ENCODE measurements at places on chromosomes 6 and 20.
A peak's percentile ranks its signal among the peaks of the same experiment; 100 is the strongest.

DNA sequence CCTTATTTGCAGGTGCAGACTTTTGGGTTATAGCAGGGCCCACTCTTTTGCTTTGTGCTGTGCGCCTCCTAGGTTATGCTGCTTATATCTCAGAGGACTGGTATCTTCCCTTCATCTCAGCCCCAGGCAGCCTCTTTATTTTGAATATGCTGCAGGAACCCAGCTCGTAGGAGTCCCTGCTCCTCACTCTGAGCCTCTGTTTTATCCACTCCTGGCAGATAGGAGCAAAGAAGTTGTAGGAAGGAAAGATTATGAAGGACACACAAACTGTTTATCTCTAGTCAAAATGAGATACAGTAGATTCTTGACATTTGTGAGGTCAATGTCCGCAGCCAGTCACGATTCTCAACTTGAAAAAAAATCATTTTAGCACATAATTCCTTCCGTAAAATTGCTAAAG, 15.6 kb downstream of the L3MBTL3 start:
- DNase-seq: no peak

DNA sequence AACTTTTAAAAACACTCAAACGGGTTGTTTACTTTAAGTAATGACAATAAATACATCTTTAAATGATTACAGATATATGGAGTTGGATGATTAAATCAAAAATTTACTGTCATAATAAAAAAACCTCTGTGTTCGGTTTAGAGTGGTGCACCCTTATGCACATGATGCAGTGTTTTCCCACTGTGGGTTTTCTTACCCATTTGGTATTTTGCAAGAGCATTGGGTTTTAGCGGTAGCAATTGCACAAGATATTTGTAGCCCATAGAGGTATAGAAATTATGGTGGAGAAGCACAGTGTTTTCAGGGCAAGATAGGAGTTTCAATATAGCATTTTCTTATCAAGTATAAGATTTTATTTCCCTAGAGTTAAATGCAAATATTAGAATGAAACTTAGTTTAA, 410.8 kb upstream of the PLCB4 start:
- DNase-seq: no peak

DNA sequence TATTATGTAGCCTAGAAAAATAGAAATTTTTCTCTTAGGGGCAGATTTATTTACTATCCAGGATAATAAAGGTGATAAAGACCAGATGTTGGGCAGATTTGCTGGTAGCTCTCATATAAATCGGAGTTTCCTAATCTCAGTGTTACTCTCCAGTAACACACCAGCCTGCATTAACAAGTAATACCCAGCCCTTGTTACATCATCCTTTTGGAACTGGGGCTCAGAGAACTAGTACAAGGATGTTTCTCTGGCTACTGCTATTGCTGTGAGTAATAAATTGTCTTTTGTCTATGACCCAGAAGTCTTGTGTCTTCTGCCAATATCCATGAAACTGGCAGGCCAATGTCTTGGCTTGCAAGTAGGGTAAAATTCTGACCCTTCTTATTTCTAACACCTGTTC, 16.8 kb downstream of the TPD52L1 start:
- DNase-seq: peak; percentile 78

DNA sequence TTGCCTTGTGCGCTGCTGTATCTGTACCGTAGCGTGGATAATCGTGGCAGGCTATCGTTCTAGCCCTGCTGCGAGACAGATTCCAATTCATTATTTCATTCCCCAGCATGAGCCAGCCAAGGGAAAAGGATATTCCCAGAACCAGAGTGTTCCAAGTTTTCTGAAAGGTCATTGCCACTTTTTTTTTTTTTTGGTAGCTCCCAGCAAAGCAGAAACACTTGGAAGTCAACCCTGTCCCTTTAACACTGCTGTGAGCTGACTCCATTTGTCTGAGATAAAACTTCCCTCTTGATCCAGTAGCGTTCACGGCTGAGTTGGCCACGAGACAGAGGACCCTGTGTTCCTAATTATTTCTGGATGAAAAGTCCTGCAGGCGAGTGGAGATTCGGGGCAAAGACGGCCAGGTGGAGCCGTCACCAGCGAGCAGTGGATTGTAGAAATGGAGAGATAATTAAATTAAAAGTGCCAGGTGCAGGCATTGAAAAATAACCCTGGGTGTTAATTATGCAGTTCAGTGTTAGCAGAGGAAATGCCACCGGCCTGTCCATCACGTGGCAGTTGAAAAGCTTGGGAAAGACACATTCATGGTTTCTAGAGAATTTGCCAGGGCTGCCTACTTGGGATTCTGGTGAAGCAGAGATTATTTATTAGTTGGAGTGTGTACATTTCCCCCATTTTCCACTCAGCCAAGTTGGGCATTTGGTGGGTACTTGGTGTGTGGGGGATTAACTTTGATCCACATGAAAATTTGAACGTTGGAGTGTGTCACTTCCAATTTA, 164.2 kb downstream of the SLC24A3 start:
- DNase-seq: no peak

- DNase-seq: peak; percentile 49
Measured at GRCh38 chr20:8254911-8255582, 123.0 kb downstream of the PLCB1 start.

DNA sequence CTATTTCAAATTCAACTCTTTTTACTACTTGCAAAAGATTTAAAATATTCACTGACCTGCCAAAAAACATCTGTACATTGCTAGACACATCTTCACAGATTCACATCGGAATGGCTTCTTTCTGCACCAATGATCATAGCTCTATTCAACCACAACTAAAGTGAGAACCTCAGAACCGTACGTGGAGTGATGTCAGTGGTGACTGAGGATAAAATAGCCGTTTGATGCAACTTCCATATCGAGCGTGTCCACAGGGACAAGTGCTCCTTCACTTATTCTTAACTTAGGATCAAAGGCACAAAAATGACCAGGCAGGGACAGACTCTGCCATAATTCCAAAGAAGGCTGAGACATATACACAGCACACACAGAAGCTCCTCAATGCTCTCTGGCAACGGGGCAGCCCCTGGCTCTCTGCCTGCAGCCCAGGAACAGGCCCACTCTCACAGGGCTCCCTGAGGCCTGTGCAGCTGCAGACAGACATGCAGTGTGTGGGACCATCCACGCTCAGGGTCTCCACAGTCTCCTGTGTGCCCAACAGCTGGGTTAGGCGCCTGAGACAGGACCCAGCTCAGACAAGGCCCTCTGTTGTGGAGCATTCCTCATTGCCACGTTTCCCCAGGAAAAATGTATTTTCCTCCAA, 22.8 kb downstream of the FYN start:
- DNase-seq: no peak

GRCh38 chr6:167794161-167795157, 32.3 kb upstream of the AFDN start:
- DNase-seq: no peak

GRCh38 chr6:15630202-15630601, 32.6 kb downstream of the DTNBP1 start:
- DNase-seq: peak; percentile 4

DNA sequence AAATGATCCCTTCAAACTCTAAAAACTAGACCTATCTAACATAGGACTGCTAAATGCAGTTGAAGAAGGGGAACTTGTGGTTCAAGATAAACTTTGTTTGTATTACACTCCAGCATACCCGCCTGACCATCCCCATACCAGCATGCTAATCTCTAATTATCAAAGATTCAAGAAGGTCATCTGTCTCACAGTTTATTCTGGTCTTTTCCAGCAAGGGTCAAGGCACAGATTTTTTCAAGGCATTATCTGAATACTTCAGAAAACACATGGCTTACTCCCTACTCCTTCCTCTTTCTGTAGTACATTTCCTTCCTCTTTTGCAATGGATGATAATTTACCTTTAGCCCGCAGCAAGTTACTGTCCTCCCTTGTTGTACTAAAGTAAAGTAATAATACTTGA, 174.1 kb downstream of the PKHD1 start:
- no peak for DNase-seq

DNA sequence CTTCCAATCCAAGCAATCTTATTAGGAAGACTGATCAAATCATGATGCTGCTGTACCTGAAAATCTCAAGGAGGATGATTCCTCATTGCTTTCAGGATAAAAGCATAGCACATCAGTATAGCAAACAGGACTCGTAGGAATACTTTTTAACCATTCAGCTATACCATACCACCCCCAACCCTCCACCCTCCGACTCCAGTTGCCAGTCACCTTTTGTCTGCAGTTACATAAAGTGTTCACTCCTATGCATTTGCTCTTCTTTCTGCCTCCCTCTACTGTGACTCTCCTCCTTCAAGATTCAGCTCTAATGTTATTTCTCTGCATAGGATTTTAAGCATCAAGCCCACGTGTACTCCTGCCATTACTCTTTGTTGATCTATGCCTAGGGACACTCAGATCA, 124.7 kb upstream of the KCNQ5 start:
- no peak for DNase-seq

GRCh38 chr6:119915971-119916370, 566.4 kb upstream of the MAN1A1 start:
- DNase-seq: no peak

DNA sequence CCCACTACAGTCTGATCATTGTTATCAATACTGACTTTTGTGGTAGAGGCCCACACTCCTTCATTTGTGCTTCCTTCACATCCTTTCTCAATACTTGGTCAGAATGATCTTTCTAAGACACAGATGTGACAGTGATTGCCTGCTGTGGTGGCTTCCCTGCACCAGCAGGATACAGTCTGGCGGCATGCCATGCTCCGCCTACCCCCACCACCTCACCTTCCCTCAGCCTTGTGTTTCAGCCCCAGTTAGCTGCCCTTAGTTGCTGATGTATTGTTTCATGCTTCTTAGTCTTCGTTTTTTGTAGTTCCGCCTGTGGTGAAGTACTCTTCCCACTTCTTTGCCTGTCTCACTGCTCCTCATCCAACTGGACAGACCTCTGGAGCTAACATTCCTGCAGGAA, 10.9 kb downstream of the LRRC1 start:
- DNase-seq: no peak

DNA sequence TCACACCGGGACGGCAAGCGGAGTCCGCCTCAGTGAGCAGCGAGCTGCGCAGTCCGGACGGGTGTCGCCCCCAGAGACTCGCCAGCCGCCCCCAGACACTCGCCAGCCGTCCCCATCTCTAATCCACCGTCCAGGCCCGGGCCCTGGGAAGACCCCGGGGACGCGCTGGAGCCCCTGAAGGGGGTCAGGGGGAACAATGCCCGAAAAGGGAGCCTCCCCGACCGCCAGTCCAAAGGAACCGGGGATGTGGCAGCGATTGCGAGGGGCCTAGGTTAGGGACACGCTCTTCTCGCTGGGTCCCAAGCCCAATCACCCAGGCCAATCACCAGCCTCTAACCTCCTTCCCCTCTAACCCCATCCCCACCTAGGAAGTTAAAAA, 33.1 kb downstream of the TFAP2A start:
- DNase-seq: no peak

GRCh38 chr6:106090001-106090400, 3.9 kb downstream of the PRDM1 start:
- peak; percentile 73 for DNase-seq

DNA sequence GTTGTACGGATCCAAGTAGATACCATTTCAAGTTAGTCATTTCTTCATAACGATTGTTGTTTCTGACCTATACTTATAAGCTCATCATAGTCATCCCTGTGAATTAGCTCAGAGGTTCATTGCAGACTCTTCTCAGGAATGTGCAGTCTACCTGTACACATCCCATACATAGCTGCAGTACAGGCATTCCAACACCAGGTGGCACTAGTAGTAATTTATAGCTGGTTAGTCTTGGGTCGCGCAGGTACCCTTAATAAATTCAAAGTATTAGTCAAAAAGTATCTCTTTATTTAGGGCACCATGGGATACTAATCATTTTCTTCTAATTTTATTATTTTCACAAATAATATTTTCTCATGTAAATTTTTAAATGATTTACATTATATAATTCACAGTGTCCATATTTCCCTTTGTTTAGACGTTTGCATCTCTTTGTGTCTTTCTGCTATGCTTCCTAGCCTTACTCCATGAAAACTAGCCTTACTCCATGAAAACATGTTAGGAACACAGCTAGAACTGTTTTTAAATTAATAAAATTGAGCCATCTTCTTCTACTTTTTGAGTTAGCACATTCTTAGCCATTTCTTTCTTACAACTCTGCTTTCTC, 128.6 kb upstream of the FAM83B start:
- DNase-seq: peak; percentile 47

- DNase-seq: no peak
Measured at GRCh38 chr6:3409699-3410384, 47.0 kb downstream of the SLC22A23 start.

DNA sequence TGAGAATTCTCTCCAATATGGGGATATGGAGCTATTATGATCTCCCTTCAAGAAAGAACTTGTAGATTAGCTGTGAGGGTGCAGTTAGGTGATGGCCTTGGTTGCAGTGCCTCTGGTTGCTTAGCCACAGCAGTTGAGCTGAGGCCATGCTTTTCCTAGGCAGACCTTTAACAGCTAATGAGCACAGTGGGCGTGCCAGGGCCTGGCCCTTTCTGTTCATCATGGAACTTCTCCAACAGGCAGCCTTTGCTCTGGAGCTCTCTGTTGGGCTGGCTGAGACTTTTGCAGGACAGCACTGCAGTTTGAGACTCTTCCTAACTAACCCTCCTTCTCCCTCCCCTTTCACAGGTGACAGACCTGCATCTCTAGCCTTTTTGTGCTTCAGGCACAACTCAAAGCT, 39.7 kb upstream of the TMEM170B start:
- DNase-seq: peak; percentile 6

- no peak for DNase-seq
Measured at GRCh38 chr6:119481976-119482375, 132.4 kb upstream of the MAN1A1 start.

- peak; percentile 14 for DNase-seq
Measured at GRCh38 chr20:61704661-61705060, 361.0 kb downstream of the TAF4 start.

- peak; percentile 52 for DNase-seq
Measured at GRCh38 chr20:4592316-4593148, 129.2 kb upstream of the PRND start.

- DNase-seq: no peak
Measured at GRCh38 chr6:159831373-159831679, 31.2 kb downstream of the PNLDC1 start.

GRCh38 chr6:15399641-15400470, 154.0 kb downstream of the JARID2 start:
- peak; percentile 84 for DNase-seq

GRCh38 chr20:63397946-63398450, 36.8 kb upstream of the CHRNA4 start:
- DNase-seq: no peak

DNA sequence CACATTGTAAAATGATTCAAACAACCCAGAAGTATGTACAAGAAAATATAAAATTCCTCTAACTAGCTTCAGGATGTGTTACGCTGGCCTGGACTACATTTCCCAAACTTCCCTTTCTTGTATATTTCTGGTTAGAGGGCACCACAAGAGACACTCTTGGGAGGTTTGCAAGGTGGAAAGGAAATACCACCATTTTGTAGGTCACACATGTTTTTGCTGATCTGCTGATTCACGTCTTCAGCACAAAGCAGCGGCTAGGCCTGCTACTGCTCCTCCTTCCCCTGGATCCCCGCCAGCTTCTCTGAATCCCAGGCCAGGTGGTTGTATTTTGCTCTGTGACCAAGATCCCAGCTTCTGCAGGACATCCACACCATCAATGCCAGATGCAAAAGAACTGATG, 104.2 kb downstream of the AGPAT4 start:
- peak; percentile 44 for DNase-seq
